ENCODE measurements at places on chromosomes 13 and 19.

DNA sequence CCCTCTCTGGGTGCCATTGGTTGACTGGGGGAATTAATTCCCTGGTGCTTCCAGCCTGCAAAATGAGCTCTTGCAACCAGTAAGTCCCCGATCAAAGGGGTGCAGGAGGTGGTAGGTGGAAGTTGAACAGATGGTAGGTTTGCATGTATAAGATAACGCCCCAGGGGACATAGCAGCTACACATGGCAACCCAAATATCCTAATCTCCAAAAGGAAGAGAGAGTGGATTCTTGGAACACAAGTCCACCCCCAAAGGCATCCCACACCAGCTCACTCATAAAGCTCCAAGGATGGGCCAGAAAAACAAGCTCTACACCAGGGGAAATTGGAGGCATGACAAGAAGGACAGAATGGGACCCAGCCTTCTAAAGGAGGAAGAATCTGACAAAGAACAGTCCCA, 4.8 kb downstream of the CD209 start:
- DNase-seq: no peak

DNA sequence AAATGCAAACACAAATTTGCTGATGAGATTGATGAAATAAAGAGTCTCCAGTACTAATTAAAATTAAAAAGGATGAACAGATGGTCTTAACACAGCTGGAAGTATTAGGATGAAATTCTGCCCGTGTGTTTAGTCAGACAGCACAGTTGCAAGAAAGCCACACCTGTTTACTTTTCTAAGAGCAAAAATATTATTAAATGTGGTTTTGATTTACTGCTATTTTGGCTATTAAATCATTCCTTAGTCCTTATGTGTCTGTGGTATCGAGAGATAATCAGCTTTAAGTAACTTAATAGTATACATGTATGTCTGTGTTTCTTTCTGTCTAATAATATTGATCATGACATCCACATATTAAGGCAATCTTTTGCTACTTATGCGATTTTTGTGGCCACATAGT, 494.9 kb downstream of the GPC6 start:
- no peak for DNase-seq

- DNase-seq: no peak
Measured at GRCh38 chr13:45040173-45040572, 50.8 kb downstream of the GPALPP1 start.

DNA sequence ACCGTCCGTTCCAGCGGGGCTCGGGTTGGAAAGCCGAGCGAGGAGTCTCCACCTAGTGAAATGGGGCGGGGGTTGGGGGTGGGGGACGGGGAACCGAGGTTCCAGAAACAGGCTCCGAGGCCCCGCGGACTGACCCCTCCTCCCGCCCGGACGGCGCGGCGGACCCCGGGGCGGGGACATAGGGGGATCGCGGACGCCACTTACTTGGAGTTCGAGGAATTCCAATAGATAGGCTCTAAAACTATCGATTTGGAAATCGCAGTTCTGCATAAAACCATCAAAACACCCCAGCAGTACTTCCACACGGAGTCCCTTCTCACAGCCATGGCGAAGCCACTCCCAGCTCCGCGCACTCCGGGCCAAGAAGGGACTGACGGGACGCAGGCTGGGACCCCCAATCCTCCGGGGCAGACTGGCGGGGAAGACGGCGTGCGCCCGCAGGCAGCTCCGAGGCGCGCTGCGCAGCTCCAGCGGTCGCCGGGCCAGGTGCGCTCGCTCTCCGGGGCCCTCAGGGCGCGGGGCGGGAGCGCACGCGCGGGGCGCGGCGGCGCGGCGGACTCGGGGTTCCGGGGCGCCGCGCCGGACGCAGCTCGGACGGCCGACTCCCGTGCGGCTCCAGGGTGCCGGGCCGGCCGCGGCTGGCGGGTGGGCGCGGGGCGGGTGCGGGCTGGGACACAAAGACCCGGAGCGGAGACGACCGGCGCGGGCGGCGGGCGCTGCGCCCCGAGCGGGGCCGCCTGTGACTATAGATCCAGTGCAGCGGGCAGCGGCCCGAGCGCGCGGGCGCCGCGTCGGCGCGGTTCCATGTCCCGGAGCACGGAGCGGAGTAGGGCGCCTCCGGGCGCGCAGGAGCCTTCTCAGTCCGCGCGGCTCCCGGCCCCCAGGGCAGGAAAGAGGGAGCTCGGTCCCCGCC, 567 bp downstream of the EFNB2 start:
- DNase-seq: no peak

DNA sequence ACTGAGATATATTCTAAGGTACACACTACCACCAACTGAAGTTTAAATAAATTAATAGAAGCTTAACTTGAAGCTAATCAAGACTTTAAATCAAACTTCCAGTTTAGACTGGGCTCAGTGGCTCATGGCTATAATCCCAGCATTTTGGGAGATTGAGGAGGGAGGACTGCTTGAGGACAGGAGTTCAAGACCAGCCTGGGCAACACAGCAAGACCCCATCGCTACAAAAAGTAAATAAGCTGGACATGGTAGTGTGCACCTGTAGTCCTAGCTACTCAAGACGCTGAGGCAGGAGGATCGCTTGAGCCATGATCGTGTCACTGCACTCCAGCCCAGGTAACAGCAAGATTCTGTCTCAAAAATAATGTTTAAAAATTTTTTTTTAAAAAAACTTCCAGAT, 8.6 kb downstream of the KPNA3 start:
- no peak for DNase-seq

All from Panc1 (cell line).